NCI-H1048 (cell line): ENCODE measurements at places on chromosomes 2 and 18.

DNA sequence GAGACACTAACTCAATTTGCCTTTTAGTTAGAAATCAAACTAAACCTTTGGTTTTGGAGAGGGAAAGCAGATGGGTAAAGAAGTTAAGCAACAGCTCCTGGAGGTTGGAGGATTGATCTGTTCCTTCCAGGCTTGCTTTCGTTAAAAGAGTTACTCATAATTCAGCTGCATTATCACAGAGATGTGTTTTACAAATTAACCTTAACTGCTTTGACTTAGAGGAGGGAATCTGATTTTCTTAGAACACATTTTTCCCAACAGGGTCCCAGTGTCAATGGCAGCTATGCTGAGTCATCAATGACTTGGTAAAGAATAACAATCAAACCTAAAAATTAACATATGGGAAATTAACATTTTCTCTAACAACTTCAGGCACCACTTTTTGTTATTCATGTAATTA is 113.4 kb downstream of the COPS8 start:
- DNase-seq = no peak

DNA sequence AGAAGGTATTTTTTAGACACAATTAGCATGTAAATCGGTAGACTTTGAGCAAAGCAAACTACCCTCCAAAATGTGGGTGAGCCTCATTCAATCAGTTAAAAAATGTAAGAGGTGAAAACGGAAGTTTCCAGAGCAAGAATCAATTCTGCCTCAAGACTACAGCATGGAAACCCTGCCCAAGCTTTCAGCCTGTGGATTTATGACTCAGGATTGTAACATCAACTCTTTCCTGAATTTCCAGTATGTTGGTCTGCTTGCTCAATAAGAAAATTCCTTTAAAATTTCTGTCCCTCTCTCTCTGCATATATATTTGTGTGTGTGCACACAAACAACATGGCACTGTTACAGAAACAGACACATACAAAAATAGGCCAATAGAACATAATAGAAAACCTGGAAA is 228.6 kb upstream of the DOK6 start:
- no peak for DNase-seq

DNA sequence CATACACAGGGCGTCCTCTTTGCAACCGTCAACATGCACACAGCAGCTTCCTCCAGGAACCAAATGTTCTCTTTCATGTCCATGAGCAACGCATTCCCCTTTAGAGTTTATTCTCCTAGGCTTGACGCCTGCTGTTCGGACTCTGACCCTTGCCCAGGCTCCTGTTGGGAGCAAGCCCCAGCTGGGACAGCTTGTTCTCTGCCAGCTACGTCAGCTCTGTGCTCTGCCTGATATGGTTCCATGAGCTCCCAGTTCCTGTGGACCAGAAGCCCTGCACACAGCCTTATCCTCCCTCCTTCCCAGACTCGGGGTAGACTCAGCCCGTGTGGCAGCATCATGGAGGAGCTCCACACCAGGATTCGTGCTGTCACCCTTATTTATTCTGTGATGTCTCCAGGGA is 253.1 kb upstream of the PXDN start:
- no peak for DNase-seq

GRCh38 chr2:145775591-145775990 is 1255.7 kb upstream of the ZEB2 start:
- DNase-seq = no peak

GRCh38 chr2:42438685-42439084 is 55.1 kb downstream of the KCNG3 start:
- no peak for DNase-seq

GRCh38 chr2:46336283-46336959 is 39.2 kb downstream of the EPAS1 start:
- DNase-seq = no peak

GRCh38 chr2:197500503-197501131 is 438 bp downstream of the HSPE1 start:
- DNase-seq = no peak

DNA sequence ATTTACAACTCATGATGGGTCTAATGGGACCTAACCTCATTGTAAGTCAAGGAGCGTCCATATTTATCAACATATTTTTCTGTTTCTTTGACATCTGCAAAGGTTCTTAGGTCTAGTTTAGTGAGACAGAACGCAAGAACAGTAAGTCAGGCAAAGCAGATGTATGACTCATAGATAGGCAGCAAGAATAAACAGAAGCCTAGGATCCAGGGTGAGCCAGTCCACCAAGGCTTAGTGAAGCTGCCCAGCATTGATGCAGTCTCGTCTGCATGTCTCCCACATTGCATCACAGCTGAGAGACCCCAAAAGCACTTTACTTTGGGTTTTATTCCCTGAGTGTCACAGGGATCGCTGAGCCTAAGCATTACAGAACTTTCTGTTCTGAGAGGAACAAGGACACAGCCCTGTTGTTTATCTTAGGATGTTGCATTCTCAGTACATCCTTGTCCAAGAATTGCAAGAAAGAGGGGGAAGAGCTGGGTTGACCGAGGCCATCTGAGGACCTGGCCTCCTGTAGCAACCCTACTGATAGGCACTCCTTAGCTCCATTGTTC is 29.6 kb upstream of the TMEM177 start:
- no peak for DNase-seq

DNA sequence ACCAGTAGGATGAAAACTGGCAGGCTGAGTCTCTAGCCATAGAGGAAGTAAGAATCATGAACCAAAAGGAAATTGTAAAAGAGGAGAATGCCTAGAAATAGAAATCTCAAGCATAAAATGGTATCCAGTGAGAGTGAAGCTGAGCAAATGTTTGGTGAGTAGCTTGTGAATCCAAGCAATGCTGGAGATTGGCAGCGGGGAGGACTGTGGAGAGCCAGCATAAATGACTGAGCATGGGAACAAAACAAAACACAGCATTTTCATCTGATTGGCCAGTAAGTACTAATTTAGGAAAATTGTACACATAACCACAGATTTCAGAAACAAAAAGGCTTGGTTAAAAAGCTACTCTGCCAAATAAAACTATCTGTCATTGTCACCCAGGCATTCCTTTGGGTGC is 390.0 kb downstream of the STK39 start:
- no peak for DNase-seq

- DNase-seq = no peak
These were observed 57.6 kb downstream of the TPGS2 start for GRCh38 chr18:36771245-36771644.

DNA sequence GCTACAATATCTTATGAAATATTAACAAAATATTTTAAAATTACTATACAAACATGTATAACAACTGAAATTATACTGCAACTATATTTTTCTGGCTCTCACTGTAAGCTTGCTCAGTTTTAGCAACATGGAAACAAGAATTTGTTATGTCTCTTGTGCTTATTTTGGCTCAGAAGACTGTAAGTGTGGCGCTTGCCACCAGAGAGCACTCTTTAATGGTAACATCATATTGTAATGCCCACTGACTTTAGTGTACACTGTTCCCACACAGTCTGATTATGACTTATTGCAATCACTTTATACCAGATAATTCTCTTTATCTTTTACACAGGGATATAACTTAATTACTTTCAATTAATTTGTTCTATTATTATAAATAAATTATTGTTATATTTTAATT is 1500.6 kb upstream of the TMEFF2 start:
- no peak for DNase-seq

- no peak for DNase-seq
These were observed 10.0 kb downstream of the IL1R2 start for GRCh38 chr2:102001767-102002142.

- DNase-seq = no peak
These were observed 320.0 kb downstream of the LRATD1 start for GRCh38 chr2:14952400-14952963.

DNA sequence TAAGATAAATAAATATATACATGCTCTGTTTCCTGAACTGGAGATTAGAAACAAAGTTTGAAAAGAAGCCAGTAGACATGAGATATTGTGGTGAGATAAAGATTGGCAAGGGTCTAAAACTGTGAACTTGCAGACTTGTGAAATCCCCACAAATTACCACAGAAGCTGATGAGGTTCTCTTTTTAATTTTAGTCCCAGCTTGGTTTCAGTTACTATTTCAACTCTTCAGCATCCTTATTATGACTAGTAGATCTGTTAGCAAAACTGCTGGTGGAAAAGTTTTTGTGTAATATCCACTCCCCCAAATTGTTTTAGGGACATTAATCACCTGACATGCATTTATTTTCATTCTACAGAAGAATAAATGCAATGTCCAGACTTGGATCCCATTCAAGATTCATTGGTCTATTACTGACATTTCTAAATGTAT is 20.8 kb downstream of the RASGRP3 start:
- DNase-seq = no peak

GRCh38 chr2:86069783-86070339 is 35.8 kb downstream of the POLR1A start:
- no peak for DNase-seq

GRCh38 chr18:10381951-10382350 is 72.5 kb upstream of the APCDD1 start:
- no peak for DNase-seq

DNA sequence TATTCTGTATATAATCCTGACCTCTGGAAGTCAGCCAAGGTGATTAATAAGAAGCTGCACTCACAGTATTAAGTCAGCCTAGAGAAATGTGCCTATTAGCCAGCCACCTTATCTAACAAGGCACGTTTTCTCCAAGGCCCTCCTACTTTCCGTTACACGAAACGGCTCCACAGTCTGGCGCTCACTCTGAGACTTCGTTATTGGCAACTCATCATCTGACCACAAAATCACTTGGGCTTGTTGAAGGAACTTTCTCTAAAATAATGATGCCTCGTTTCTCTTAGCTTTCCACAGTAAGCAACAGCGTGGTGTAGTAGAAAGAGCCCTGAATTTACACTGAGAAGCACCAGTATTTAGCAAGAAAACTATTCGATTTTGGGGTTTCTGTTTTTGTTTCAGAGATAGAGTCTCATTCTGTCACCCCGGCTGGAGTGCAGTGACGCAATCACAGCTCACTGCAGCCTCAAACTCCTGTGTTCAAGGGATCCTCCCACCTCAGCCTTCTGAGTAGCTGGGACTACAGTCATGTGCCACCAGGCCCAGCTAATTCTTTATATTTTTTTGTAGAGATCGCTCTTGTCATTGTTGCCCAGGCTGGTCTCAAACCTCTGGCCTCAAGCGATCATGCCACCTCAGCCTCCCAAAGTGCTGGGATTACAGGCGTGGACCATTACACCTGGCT is 53.6 kb upstream of the SLC14A1 start:
- no peak for DNase-seq

DNA sequence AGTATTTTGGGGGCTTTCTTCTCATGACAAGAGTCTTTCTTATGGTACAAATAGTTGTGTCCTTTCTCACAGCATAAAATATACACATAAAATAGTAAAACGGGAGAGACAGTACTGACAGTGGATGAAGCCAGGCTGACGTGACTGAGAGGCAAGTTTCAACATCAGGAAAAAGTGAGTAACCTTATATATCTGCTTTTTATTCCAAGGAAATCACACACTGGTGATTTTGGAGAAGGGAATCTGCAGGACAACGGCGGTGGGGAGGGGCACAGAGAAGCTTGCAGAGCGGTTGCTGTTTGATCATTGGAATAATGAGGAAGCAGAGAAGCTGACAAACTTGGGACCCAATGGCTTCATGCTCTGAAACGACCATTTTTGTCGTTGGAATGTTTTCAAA is 130.6 kb upstream of the ZNF236 start:
- DNase-seq = no peak

DNA sequence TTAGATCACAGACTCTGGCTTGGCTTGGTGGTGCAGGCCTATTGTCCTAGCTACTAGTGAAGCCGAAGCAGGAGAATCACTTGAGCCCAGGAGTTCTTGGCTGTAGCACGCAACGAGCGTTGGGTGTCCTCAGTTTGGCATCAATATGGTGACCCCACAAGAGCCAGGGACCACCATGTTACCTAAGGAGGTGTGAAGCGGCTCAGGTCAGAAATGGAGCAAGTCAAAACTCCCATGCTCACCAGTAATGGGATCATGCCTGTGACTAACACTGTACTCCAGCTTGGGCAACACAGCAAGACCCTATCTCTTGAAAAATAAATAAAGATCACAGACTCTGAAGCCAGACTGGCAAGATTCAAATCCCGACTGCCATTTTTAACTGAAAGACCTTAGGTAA is 1.7 kb upstream of the NOL10 start:
- no peak for DNase-seq

DNA sequence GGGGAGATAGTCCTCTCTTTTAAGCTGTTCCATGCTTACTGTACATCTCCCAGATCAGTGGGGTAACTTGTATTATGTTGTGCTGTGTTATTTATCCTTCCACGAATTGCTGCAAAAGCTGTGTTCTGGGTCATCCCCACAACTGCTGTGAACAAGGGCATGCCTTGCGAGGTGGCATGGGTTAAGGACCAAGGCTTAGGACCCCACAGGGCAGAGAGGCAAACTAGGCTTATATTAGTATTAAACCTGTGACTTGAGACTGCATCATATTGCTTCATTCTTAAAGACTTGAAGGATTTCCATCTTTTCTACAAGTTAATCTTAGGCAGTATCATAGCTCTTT is 19.9 kb downstream of the RND3 start:
- DNase-seq = no peak

DNA sequence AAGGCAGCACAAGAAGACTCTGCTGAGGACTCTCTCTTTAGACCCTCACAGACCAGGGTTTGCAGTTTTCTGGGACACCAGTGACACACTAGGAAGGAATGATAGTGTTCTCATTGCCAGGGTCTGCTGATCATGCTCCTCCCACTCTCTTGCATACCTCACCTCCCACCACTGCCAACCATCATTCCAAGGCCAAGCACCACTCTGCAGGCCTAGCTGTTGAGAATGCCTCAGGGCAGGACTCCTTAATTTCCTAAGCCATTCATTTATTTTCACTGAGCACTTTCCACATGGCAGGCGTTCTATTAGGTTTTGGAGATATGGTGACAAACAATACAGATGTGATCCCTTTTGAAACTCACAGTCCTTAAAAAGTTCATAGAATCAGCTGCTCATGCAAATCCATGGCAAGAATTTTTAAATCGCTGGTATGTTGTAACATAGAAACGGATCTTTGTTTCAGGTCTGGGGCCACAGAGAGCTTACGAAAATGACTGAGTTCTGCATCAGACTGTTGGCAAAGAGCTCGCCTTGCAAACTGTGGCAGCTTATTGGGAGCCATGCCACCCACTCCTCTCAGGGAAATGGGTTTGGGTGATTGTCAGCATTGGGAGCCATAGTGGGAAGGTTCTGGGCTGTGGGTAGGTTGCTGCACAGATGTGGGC is 78.5 kb downstream of the XDH start:
- DNase-seq = no peak

- no peak for DNase-seq
These were observed 14.2 kb downstream of the SIGLEC15 start for GRCh38 chr18:45839414-45840395.

GRCh38 chr2:239291475-239292350 is 109.1 kb downstream of the HDAC4 start:
- DNase-seq = no peak
